ENCODE measurements at places on chromosomes 2 and 18. TPM values are rescaled to one million over a fixed set of nuclear protein-coding genes. Genes with fewer than 3 reads are reported as not detected.

CAPN14 gene
- 0.16 TPM for total RNA-seq

EPG5 gene
- 21.8 TPM for total RNA-seq

DLGAP1 gene
- total RNA-seq = 0.34 TPM

REG1B gene
- not detected for total RNA-seq

FSHR gene
- total RNA-seq = under 0.01 TPM
